ENCODE measurements at places on chromosomes 11 and 22. TPM values are rescaled to one million over a fixed set of nuclear protein-coding genes. Genes with fewer than 3 reads are reported as not detected.

The ARL14EP gene
- 27.3 TPM for total RNA-seq

DNA sequence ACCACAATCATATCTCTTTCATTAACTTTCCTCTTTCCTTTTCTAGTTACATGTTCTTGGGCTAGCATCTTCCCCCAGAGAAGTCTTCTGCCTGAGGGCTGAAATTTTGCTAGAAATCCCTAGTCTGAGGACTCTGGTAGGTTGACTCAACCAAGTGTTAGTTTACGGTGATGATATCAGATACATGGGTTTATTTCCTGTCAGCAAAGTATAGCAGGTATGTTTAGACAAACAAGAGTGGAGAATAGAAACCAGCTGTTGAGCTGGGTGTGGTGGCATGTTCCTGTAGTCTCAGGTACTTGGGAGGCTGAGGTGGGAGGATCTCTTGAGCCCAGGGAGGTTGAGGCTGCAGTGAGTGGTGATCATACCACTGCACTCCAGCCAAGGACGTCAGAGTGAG is 11.2 kb downstream of the FOLR1 start:
- DNase-seq: no peak

- DNase-seq: no peak
Observed at GRCh38 chr22:49878206-49878605, 24.6 kb downstream of the ZBED4 start.

DNA sequence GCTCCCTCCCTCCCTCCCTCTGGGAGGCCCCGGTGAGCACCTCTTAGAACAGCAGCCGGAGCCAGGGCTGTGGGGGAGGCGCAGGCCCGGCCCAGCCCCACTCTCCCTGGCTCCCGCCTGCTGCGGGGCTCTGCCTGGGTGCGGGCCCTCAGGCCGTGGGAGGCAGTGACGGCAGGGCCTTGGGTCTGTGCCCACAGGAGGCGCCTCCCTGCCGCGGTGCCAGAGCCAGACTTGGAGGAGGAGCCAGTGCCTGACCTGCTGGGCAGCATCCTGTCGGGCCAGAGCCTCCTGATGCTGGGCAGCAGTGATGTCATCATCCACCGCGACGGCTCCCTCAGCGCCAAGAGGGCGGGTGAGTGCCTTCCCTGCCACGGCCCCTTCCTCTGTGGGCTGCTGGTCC is 9.5 kb downstream of the IRF7 start:
- DNase-seq: no peak

GRCh38 chr11:74465291-74465708 is 2.0 kb downstream of the KCNE3 start:
- no peak for DNase-seq

DNA sequence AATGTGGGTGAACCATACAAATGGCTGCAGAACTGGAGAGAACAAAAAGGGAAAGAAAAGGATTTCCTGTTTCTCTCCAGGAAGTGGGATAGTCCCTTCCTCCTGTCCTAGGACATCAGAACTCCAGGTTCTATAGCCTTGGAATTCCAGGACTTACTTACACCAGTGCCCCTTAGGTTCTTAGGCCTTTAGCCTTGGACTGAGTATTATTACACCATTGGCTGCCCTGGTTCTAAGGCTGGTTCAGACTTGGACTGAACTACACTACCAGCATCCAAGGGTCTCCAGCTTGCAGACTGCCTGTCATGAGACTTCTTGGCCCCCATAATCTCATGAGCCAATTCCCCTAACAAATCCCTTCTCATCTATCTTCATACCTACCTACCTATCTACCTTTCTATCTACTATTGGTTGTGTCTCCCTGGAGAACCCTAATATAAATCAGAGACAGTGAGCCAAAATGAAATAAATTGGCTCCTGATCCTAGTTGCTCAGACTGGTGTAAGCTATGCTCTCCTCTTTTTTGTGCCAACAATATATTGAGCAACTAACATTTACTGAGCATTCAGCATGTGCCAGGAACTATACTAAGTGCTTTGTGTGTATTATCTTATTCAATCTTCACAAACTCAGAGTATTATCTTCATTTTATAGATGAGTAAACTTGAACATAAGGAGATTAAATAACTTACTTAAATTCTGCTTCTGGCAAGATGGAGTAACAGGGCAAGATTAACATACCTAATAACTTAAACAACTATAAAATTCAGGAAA is 303.7 kb downstream of the TTC28 start:
- DNase-seq: no peak

The SPON1 gene
- total RNA-seq: 0.42 TPM

DNA sequence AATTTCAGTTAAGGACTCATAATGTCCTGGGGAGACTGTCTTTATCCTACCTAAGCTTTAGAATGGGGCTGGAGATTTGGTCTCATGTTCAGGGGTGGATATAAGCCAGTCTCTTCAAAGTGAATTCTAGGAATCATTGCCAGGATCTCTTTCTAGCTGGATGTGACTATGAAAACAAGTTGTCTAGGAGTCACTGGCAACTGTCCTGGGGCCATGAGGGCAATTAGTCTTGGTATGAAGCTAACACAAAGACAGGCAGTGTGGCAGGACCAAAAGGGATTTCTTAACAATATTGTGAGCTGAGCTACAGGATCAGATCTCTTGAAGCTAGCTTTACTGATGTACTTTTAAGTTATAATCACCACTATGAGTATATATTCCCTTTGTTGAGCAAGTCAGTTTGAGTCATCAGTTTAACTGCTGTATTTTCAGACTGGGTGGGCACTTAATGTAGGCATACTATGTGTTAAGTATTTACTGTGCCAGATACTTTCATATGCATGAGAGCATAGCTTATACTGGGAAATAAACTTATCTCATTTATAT is 390.0 kb upstream of the CCDC90B start:
- DNase-seq: no peak

GRCh38 chr22:30010789-30011405 is 69.4 kb upstream of the HORMAD2 start:
- DNase-seq: no peak

DNA sequence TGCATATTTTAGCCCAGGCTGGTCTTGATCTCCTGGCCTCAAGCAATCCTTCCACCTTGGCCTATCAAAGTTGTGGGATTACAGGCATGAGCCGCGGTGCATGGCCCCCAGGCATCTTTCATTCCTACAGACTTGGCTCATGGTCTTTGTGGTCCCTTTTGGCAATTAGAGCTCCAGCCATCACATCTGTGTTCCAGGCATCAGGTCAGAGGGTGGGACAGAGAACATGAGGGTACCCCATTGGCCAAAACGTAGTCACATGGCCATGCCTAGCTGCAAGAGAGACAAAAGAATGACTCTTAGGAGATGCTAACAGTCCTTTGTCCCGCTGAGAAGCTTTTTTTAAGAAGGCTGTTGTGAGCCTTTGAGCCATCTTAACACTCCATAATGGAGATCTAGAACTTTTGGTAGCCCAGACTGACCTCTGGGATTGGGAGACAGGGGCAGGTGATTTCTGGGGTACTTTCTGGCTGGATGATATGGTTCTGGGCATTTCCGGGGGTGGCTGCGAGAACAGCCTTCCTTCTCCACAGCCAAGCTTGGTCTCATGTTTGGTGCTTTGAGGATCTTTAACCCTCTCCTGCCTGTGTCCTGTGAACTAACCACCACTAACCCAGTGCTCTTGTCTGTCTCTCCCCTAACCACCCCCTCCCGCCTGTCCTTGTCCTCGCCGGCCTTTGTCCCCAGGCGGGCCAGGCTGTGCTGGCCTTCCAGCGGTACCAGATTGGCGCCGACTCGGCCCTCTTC is 18.4 kb upstream of the TAB1 start:
- no peak for DNase-seq

DNA sequence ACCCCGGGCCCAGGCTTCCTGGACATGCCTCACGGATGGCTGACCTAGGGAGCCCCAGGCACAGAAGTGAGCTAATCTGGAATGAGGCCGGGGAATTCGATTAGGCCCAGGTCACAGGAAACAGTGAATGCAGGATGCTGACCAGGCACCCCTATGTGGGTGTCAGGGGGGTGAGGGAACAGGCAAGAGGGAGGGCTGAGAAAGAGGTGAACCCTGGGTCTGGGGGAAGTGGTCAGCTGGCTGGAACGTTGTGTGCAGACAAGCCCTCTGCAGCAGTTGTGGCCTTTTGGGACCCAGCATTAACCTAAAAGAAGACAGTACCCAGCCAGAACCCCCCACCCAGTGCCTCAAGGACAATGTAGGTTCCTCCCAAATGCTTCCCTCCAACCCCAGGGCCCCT is 8.1 kb downstream of the SERHL2 start:
- no peak for DNase-seq
